Fibroblast of skin of left biceps (primary cell): ENCODE measurements at places on chromosomes 2 and 18.

- no peak for DNase-seq
Observed at GRCh38 chr18:56851774-56852173, 200.6 kb downstream of the WDR7 start.

DNA sequence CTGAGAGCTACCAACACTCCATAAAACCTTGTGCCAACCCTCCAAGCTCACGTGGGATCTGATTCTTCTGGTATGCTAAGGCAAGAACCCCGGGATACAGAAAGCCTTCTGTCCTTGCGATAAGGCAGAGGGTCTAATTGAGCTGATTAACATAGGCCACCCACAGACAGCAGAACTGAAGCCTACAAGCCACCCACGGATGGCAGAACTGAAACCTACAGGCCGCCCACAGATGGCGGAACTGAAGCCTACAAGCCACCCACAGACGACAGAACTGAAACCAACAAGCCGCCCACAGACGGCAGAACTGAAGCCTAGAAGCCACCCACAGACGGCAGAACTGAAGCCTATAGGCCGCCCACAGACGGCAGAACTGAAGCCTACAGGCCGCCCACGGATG, 216.3 kb downstream of the SNTG2 start:
- no peak for DNase-seq

DNA sequence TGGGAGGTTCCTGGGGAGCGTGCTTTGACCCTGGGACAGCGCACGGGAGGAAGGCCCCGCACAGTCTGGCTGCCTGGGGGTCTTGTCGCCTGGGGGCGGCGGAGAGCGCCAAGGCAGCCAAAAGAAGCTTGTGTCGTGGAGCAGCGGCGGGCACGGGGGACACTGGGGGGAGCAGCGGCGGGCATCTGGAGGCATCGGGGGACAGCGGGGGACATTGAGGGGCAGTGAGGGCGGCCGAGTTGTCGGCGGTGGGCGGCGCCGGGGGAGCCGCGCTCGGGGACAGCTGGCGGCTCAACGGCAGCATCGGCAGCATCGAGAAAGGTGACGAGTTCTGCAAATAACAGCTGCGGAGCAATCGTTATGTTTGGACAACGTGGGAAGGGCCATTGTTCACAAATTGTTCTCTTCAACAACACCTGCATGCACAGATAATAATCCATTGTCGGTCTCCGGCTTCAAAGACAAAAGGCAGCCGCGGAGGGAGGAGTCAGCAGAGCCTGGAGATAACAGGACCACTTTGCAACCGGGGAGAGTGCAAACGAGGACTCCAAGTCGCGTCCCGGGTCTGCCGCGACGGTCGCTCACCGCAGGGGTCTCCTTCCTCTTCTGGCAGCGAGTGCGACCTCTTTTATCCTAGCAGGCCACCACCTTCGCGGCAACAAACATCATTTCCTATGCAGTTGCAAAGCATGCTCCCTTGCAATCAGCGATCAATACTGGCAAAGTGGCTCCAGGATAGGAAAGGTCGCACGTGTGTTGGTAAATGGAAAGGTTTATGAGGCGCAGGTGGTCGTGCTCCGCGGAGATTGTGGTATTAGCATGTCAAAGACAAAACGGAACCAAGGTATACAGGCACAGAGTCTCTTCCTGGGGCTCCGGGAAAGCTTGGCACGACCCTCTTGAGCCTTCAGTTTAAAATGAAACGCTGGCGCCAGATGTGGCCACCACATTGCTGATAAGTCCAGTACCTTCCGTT, 132.3 kb upstream of the DLX2 start:
- DNase-seq: no peak

- DNase-seq: no peak
Observed at GRCh38 chr2:1278861-1279260, 134.4 kb upstream of the TPO start.

DNA sequence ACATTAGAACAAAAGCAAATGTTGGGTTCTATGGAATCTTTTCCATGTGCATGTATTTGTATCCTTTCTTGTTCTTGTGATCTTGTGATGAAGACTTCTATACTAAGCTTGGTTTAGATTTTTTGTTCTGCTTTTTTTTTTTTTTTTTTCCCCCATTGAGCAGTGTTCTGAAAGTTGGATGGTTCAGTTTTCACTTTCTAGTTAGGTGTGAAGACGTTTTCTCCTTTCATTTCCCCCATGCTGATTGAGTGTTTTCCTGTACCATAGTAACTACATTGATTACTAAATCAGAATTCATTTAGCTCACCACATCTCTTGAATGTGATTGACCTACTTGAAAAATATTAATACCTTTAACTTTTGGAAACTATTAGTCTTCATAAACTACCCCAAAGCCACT, 34.1 kb downstream of the NOP58 start:
- DNase-seq: no peak

- DNase-seq: no peak
Observed at GRCh38 chr2:134568413-134568812, 150.4 kb downstream of the TMEM163 start.

DNA sequence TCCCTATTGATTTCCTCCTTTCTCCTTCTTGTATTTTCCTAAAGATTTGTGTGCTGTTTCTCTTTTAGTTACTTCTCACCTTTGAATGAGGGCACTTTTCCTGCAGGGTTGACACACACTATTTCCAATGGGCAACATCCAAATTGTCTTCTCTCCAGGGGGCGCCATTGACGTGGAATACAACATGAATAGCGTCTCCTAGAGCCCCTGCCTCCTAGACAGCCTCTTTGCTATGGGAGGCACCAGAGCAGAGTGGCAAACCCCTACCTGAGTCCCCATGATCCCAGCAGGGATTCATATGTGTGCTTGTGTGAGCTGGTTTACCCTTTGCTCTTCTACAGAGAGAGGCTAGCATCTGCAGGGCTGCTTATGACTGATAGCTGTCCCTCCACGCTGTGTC, 61.3 kb upstream of the ITSN2 start:
- DNase-seq: no peak

DNA sequence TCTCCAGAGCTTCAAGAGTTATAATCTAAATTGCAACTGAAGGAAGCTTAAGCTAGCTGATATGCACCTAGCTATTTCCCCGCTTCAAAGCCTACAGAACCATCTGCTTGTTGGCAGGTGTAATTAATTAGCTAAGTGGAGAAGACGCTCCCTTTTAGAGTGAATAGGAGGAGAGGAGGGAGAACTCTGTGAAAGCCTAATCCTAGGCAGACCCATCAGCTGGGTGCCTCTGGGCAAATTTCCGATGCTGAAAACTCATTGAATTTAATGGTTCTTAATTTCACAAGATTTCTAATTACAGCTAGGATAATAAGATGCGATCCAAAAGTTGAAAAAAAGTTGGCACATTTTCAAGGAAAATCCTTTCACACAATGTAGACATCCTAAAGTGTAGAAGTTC, 735.9 kb downstream of the ERBB4 start:
- DNase-seq: no peak
